ENCODE measurements at places on chromosomes 2 and 18.

DNA sequence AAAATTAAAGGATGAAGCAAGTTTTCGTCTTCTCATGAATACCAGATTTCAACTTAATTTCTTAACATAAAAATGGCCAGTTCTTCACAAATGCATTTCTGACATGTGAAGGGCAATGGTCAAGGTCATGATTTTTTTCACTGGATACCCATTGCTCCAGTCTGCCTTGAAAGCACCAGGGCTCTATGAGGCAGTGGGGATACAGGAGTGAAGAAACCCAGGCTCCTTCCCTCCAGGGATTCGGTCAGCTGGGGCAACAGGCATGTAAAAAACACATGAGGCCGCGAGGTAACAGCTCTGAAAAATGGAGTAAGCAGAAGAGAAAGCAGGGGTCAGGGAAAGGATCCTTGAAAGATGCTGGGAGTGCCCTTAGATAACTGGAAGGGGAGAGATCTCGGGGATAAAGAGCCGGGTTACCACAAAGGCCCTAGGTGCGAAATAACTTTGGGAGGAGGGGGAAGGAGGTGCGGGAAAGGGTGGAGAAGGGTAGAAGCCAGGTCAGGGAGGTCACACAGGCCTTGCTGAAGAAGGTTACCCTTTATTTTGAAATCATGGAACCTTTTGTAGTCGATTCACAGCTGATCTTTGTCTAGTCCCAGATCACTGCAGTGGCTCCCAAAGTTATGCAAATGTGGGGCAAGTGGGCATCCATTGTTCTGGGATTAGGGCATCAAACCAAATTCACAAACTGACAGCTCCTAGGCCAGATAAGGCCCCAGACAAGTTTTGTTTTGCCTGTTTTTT, 5.2 kb upstream of the SPRED2 start:
- DNase-seq: no peak

DNA sequence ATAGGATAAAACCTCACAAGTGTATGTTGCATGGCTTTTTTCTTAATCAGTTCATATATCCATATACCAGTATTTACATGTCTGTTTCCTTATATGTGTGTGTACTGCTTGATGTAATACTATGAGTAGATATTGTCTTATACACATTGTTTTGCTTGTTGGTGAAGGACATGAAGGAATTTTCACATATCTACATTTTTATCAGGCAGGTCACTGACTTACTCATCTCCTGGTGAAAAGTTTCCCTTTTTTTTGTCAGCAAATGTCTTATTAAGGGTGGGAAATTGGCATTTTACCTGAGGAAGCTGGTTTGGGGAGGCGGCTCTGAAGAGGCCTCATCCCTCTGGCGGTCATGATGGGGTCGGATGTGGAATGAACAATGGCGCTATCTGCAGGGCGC, 61.4 kb upstream of the LYPD1 start:
- DNase-seq: no peak

GRCh38 chr2:157267476-157267875, 10.0 kb downstream of the GALNT5 start:
- DNase-seq: no peak

DNA sequence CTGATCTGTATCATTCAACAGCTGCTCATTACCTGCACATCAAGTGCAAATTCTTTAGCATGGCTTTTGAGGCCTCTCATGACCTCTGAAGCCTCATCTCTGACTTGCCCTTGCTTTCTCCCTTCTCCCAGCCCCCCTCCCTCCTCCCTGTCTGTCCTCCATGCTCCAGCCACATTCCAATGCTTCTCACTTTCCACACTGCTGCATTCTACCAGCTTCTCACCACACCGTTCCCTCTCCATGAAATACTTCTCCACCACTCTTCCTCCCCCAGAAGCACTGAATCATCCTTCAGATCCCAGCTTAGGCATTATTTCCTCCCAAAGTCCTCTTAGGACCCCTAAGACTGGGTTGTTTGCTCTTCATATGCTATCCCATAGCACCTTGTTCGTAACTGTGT, 26.9 kb downstream of the GCG start:
- no peak for DNase-seq

- peak; percentile 48 for DNase-seq
Measured at GRCh38 chr18:3450012-3450798, at the start of gene TGIF1. TGIF1 (plus strand) TSS chr18:3450172; CDS start chr18:3450490, 318 bp downstream.

DNA sequence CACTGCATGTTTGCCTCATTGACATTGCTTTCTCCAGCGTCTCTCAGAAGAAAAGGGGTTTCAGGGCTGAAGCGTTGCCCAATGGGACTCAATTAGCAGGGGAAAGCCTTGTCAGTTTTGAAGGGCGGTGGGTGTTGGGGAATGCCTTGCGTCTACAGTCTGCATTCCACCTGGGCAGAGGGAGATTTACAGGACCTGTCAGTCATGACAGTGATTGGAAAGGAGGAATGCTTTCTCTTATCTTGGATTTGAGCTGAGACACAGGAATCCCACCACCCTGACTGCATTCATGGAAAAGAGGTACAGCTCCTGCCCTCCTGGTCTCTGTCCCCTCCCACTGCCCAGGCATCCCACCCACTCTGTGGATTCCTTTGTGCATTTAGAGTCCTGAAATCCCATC, 123.9 kb downstream of the ACKR3 start:
- no peak for DNase-seq

GRCh38 chr2:86311879-86312278, 25.5 kb downstream of the REEP1 start:
- no peak for DNase-seq

DNA sequence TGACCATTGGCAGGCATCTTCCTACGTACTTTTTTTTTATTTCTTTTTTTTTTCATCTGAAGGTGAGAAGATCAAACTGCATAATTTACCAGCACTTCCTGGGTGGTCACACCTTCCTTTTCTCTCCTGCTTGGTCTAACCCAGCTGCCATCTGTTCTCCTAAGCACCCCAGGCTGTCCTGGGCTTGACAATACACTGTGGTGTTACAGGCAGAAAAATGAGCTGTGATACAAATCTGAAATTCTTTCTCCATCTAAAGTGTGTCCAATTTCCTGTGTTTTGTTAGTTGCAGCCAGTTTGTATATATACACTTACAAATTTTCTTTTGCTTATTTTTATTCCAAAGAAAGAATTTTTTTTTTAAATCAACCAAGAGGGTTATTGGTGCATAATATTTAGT, 786.0 kb upstream of the ZEB2 start:
- DNase-seq: no peak

DNA sequence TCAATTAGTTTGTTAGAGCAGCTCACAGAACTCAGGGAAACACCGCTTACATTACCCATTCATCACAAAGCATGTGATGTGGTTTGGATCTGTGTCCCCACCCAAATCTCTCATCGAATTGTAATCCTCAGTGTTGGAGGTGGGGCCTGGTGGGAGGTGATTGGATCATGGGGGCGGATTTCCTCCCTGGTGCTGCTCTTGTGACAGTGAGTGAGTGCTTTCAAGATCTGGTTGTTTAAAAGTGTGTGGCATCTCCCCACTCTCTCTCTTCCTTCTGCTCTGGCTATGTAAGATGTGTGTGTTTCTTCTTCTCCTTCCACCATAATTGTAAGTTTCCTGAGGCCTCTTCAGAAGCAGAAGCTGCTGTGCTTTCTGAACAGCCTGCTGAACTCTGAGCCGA, 63.5 kb upstream of the AGPS start:
- no peak for DNase-seq

GRCh38 chr2:113175042-113175628, 1.4 kb downstream of the PSD4 start:
- DNase-seq: no peak

DNA sequence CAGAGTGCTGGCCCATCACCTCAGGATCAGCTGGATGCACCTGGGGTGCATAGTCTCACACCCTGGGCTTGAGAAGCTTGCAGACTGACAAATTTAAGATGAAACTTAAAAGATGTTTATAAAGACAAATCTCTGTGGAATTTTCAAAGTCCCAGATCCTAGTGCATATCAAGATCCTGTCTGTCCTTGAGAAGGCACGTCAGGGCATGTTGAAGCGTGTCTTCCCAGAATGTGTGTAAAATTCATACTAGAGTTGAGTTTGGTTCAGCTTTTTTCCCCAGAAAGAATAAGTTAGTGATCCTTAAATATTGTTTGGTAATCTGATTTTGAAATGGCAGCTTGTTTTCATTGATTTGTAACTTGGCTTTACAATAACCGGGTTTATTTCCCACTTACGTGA, 27.5 kb downstream of the INSIG2 start:
- DNase-seq: no peak

GRCh38 chr2:73890301-73891092, 2.3 kb upstream of the ACTG2 start:
- DNase-seq: no peak

- DNase-seq: no peak
Measured at GRCh38 chr2:224031358-224031970, 7.6 kb downstream of the SERPINE2 start.

GRCh38 chr2:28135799-28136198, 245.3 kb downstream of the BABAM2 start:
- DNase-seq: no peak

GRCh38 chr2:96354492-96354891, 18.9 kb downstream of the NCAPH start:
- no peak for DNase-seq

GRCh38 chr2:191115391-191115790, 35.4 kb downstream of the STAT4 start:
- DNase-seq: no peak

GRCh38 chr2:9974343-9974742, 22.9 kb downstream of the GRHL1 start:
- no peak for DNase-seq

GRCh38 chr2:120779781-120780283, 44.2 kb downstream of the GLI2 start:
- DNase-seq: no peak

- no peak for DNase-seq
Measured at GRCh38 chr2:107168141-107168540, 282.2 kb upstream of the ST6GAL2 start.

DNA sequence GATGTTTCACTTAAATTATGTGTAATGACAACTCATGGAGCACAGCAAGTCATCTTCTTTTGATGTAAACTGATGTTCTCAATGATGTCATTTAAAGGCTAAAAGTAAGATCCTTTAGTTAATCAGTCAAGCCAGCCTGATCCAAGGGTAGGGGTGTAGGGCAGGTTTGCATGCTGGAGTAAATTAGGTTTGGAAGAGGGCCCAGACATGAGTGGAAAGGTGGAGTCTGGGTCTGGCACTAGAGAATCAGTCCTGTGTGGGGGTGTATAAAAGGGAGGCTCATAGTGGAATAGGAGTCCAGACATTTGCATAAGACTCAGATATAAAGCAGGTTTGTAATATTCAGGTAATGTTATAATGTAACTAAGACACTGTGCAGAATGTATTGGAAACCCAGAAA, 88.8 kb upstream of the NYAP2 start:
- DNase-seq: peak; percentile 61

DNA sequence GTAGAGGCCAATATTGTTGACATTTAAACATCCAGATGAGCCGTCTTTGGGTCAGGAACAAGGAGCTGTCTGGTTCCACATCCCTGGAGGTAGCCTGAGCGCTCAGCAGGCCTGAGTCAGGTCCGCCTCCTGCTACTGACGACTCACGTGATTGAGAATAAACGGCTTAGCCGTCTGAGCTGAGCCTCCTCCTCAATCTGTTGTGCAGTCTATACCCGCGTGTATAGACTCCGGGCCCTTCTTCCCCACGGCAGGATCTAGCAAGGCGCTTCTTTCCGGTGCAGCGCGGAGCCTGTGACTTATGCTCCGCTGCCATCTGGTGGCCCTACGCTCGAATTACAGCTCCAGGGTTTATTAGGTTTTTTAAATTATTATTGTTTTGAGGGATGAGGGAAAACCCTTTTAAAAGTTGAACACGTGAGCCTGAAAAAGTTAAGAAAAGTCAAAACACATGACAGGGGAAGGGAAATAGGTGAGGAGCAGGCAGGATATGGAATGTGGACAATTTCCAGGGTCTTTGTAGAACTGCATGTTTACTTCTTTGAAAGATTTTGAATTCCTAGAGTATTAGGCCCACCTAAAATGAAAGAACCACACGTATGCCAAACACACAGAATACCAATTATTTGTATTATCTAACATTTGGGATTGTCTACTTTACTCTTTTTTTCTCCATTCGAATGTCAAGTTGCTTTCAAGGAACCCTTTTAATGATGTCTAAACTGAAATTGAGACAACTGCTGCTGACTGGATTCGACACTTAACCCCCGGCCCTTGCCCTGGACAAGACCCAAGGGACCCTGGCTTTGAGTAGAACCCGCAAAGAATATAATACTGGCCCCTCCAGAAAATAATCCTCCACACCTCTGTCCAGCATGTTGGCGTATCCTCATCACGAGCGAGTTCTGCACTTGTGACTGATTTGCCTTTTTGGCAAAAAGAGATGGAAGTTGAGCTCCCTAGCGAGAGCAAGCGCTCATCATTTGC, 112.4 kb upstream of the ZNF236 start:
- DNase-seq: peak; percentile 5

GRCh38 chr18:57630754-57631595, 9.3 kb upstream of the NARS1 start:
- no peak for DNase-seq

DNA sequence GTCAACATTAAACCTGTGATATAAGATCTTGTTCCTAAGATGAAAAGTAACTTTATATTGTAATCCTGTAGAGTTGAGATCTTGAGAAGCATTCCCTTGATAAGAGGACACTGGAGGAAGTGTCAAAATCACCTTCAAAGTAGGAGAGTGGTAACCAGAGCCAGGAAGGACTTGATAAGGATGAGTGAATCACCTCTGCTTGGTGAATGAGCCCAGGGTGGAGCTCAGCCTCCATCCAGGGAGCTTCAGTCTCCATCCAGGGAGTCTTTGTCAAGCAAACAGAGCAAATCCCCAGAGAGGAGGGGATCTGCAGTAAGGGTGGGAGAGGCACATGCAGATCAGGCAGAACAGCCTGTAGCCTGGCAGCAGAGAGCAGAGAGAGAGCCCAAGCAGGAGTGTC, 167.1 kb upstream of the SIX2 start:
- no peak for DNase-seq

DNA sequence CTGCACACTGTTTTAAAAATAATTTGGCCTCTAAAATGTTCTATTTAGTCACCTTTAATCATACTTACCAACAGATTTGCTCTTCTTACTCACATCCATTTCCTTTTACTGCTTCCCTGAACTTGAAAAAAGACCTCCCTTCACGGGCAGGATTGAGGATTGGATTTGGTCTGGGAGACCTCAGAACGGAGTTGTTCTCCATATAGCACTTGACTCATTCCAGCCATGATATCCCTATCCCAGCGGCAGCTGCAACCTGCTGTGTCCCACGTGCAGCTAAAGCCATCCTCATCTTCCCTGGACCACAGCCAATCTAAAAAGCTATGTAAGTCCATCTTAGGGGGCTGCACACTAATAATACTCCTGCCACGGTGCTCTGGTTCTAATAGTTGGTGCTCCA, 97.0 kb upstream of the PTPRM start:
- DNase-seq: no peak

DNA sequence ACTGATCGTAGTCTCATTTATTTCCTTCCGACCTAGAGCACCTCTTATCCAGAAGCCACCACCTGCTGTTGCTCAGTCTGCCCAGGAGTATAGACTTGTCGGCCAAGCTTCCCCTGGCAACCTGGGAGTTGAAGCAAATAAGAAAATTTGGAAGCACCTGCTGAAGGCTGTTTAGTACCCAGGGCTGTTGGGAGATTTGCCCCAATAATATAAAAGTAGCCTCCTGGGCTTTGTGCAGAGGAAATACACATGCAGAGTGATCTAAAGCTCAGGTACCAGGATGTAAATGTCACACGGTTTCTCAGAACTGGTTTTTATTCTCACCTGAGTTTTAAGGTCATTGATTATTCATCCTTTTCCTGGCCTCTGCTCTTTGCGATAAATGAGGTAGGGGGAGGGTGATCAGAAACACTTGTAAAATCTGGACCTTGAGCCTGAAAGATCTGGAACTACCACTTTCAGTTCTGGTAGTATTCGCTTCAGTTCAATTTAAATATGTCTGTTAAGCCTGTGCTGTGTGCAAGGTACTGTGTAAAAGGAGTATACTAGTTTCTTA, 789 bp upstream of the COX7A2L start:
- DNase-seq: no peak

All from NCI-H2029 treated with DMSO at 0.1 percent for 48 hours (cell line).